ENCODE measurements at places on chromosomes 2 and 18.

DNA sequence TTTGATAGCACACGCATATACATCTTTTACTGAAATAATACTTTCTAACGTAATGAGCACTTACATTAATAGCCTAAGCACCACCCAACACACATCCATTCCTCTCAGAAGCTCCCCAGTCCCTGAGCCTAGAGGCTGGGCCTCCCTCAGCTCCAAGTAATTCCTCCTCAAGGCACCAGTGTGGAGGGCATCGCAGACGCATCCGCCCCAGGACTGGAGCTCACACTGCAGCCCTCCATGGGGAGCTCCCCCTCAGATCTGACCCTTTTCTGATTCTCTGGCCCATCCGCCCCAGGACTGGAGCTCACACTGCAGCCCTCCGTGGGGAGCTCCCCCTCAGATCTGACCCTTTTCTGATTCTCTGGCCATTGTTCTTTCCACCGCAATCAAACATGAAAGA is 60.4 kb upstream of the SNTG2 start:
- DNase-seq, result no peak

DNA sequence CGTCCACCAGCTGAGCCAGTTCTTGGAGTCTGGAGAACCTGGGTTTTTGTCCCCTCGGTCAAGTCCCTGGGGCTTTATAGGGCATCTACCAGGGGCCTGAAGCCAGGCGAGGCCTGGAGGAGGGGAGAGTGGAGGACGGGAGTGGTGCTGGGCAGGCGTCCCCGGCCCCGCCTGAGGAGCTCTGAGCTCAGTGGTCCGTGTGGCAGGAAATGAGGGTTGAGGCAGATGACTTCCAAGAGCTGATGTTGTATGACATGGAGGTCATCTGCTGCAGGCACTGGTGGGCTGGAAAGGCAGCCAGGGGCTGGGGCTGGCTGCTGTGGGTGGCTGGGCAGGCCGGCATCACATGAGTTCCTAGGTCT is 118.5 kb upstream of the HS6ST1 start:
- DNase-seq, result no peak

- DNase-seq, result no peak
Measured at GRCh38 chr18:8699126-8699525, 6.2 kb upstream of the MTCL1 start.

- DNase-seq, result no peak
Measured at GRCh38 chr18:56028514-56028913, 440.5 kb upstream of the TCF4 start.

DNA sequence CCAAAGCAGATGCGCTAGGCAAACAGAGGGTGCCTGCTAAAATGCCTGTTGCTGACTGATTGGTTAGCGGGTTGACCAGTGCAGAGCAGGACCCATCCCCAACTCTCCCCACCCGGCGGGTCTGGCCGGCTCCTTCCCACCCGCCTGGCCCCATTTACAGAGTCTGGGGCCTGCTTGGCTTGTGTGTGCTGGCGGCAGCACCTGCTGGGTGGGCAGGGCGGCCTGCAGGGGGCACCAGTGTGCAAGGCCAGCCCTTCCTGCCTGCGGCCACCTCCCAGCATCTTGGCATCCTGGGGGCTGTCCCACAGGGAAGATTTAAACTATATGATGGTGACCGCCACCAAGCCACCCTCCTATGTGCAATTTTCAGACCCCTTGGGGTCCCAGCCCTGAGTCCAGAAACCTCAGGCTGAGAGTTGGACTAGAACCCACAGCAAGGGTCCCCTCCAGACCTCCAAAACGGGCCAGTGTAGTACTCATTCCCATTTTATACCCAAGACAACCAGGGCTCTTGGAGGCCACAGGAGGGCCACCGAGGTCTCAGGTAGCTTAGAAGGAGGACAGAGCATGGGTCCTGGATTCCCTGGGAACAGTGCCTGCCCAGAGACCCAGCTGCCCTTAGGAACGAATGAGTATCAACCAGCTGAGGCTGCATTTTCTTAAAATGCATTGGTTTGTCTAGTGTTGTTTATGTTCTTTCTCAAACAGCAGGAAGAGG is 173.6 kb downstream of the SMAD7 start:
- DNase-seq, result peak; percentile 58

DNA sequence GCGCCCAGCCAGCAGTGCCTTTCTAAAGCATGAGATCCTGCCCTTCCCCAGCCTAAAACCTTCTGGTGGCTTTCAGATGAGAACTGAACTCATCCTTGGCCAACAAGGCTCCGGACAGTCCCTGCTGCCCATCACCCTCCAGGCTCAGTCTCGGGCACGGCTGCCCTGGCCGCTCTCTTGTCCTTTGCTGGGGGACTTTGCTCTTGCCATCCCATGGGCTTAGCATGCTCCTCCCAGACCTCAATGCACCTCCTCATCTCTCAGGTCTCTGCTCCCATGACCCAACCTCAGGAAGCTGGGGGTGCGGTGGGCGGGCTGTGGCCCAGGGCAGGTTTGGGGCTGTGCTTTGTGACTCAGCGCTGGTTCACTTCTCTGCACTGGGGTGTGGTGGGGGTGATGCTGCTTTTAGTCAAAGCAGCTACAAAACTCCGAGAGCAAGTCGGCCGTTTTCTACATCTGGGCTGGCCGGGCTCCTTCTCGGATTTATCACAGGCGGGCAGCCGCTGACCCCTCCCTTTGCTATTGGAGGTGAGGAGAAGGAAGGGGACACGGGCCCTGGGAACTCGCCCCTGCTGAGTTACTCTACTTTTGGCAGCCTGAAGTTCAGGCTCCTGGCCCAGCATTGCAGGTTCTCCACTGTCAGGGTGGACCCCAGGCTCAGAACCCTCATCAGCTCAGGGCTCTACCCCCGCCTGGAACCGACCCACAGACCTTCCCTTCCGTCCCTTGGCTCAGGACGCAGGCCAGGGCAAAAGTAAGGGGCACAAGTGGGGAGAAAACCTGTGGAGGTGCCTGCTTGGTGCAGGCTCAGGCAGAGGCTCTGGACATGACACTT is 90.6 kb upstream of the TAF1B start:
- DNase-seq, result no peak

DNA sequence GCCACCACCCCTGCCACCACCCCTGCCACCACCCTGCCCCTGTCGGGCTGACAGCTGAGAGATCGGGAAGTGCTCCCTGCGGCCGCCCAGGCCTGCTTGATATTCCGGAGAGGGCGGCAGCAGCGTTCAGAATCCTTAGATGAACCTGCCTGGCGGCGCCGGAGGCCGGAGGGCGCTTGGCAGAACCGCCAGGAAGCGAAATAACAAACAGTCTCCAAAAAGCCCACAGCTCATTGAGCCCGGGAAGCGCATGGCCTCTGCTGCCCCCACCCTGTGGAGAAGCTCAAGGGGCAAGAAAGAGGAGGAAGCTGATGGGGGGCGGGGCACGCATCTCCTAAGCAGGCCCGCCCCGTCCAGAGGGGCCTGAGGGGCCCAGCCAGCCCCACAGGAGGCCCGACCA is 92.2 kb upstream of the MBOAT2 start:
- DNase-seq, result no peak

DNA sequence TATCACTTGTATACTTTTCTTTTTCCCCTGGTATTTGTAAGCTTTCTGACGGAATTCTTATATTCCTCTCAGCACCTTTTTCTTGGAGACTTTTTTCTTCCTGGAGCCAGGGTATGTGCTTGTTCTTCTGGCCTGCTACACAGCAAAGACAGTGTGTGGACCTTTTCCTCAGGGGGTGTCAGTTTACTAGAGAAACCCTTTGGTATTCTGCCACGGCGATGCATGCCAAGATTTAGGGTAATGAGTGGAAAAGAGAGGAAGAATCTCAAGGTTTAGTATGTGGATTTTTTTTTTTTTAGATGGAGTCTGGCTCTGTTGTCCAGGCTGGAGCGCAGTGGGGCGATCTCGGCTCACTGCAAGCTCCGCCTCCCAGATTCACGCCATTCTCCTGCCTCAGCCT is 152.2 kb downstream of the PHLPP1 start:
- DNase-seq, result no peak

DNA sequence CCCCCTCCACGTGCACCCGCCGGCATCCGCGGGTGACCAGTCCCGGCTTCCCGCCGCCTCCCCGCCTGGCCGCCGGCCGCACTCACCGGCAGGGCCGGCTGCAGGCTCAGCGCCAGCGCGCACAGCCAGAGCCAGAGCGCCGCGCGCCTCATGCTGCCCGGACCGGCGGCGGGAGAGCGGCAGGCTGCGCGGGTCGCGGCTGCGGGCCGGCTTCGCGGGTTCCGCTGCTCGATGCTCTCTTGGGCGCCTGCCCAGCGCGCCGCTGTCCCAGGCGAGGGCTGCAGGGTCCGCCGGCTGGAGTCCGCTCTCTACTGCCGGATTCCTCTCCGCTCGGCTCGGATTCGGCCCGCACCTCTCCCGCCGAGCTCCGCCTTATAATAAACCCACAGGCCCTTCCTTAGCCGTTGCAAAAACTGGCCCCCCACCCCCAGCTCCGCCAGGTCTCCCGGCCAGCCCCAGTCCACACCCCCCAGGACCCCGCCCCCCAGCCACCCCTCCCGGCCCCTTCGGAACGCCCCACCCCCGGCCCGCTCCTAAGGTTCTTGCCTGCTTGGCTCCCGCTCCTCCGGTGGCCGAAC is at the start of gene SDC1:
Gene SDC1 (minus strand): TSS at position 415 of the 578 bp plus-strand sequence. CDS start 263 bp downstream, at position 152.
- DNase-seq, result no peak

DNA sequence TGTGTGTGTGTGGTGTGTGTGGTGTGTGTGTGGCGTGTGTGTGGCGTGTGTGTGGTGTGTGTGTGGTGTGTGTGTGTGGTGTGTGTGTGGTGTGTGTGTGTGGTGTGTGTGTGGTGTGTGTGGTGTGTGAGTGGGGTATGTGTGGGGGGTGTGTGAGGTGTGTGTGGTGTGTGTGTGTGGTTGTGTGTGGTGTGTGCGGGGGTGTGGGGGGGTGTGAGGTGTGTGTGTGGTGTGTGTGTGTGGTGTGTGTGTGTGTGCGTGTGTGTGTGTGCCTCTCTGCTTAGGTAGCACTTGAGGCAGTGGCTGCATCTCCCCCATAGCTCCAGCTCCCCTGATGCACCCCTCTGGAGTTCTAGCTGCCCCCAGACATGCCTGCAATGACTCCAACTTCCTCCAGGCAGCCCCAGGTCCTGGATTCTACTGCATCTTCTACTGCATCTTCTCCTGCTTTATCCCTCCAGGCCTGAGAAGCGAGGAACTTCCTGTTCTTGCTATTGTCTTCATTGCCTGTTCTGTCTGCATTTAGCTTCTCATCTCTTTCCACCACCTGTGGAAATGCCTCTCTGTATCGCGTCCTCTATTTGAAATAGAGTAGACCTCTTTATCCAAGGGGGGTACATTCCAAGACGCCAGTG is 22.2 kb upstream of the MLPH start:
- DNase-seq, result no peak

- DNase-seq, result no peak
Measured at GRCh38 chr2:226414335-226414734, 385.3 kb downstream of the IRS1 start.

DNA sequence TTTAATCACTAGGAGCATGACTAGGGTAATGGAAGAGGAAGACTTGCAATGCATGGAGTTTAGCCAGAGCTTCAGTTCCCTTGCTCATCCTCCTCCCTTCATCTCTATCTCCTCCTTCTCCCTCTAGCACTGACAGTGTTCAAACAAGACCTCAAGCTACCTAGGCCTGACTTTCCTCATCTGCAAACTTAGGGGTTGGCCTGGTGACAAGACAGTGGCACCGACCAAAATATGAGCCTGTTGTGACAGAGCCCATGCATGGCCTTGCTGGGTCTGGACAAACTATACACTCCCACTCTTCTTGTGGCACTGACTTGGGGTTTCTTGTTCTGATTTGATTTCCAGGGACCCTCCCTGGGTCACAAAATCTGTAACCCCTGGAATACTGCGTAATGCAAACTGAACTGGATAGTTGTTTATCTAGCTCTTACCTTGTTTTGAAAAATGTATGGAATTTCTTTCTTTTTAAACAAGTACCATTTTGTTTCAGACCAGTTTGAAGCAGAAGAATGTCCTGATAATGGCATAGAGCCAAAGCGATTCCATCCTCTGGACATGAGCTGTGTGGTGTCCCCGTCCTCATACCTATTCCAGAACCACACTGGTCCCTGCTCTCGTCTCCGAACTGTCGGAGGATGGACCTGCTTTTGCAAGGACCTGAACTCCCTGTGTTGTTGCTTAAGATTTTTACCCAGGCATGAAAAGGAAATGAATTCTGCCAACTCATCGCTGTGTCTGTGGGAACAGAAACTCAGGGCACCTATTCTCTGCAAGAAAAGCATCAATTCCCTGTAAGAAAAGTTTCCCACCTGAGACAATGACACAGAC is 33.4 kb upstream of the PPP4R1 start:
- DNase-seq, result peak; percentile 35

DNA sequence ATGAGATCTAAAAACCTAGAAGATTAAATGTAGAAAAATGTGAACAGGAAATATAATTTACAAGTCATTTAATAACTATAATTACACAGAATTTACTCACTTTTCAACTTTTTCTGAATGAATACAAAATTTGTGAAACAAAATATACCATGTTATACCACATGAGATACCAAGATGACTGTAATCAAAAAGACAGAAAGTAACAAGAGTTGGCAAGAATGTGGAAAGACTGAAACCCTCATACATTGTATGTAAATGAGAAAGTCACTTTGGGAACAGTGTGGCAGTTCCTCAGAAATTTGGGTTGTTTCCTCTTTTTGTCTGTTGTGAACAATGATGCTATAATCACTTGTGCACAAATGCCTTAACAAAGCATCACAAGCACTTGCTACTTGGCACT is 145.4 kb upstream of the ZNF804A start:
- DNase-seq, result no peak

GRCh38 chr2:62453955-62454354 is 52.0 kb downstream of the TMEM17 start:
- no peak for DNase-seq

DNA sequence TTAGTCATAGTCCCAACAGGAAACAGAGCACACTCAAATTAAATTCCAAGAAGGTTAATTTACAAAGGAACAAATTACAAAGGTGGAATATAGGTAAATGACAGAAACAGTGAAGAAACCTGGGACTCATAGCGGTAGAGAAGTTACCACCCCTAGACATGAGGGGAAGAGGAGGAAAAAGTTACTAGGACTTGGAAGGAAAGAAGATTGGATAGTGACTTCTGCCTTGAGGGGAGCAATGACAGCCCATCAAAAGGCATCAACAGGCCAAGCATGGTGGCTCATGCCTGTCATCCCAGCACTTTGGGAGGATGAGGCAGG is 2.4 kb upstream of the PDE11A start:
- DNase-seq, result no peak

DNA sequence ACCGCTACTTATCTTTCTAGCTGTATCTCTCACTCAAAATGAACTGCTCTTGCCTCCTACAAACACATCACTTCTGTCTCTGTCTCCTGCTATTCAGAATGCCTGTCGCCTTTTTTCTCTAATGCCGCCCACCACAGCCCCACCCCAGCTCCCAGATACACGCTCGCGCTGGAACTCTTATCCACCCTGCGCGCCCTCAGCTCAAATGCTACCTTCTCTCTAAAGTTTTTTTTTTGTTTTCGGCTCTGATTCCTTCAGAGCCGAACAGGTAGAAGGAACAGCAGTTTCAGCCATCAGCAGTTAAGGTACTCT is 3.9 kb upstream of the SOS1 start:
- no peak for DNase-seq

- no peak for DNase-seq
Measured at GRCh38 chr18:69123421-69123820, 277.3 kb upstream of the DOK6 start.

- DNase-seq, result no peak
Measured at GRCh38 chr18:48003426-48004349, 73.2 kb upstream of the SMAD2 start.

- no peak for DNase-seq
Measured at GRCh38 chr18:44458777-44459176, 221.9 kb upstream of the SETBP1 start.
